EH (cell line): ENCODE measurements at places on chromosomes 5 and 9.
A peak's percentile ranks its signal among the peaks of the same experiment; 100 is the strongest.

DNA sequence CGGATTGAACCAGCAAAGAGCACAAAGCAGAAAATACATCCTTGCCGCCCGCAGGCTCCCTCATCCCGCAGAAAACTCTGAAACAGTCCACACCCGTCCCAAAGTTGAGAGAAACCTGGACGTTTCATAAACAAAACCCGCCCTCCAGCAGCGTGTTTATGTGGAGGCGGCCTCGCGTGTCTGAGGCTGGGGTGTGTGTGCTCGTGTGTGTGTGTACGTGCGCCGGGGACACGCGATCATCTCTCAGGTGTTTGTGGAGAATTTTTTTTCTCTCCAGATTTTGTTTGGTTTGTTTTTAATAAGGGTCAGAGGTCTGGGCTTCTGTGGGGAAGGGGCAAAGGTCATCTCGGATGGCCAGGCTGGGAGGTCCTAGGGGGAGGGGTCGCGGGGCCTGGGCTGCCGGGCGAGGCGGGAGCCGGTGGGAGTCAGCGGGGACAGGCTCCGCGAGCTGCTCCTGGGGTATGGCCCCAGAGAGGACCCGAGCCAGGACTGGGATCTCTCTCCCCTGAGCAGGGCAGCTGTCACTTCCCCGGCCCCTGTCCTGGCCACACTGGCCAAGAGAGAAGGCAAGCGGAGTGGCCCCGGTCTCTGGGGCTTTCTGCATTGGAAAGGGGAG lies 206.4 kb downstream of the C9orf50 start:
- DNase-seq: peak; percentile 53

- DNase-seq: peak; percentile 99
Measured at GRCh38 chr9:115591584-115591984, 473.6 kb upstream of the TNC start.

DNA sequence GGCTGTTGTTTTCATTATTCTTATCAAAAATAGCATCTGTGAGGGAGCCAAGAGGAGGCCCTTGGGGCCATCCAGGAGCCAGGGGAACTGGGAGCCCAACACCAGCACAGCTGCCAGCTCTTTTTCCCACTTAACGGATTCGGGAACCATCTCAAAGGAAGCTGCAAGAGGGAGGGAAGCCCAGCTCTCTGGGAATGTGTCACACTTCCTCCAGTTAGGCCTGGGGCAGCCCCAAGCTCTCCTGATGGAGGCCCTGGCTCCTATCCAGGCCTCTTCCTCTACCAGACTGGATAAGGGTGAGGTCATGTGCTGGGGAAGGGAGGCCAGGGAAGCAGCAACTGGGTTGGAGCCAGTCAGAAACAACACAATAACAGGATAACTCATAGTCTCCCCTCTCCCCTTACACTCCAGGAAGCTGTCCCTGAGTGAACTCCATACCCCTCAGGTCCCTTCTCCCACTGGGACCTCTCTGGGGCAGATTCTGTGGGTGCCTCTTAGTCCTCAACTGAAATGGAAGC lies 12.7 kb downstream of the CSF2 start:
- DNase-seq: peak; percentile 98

DNA sequence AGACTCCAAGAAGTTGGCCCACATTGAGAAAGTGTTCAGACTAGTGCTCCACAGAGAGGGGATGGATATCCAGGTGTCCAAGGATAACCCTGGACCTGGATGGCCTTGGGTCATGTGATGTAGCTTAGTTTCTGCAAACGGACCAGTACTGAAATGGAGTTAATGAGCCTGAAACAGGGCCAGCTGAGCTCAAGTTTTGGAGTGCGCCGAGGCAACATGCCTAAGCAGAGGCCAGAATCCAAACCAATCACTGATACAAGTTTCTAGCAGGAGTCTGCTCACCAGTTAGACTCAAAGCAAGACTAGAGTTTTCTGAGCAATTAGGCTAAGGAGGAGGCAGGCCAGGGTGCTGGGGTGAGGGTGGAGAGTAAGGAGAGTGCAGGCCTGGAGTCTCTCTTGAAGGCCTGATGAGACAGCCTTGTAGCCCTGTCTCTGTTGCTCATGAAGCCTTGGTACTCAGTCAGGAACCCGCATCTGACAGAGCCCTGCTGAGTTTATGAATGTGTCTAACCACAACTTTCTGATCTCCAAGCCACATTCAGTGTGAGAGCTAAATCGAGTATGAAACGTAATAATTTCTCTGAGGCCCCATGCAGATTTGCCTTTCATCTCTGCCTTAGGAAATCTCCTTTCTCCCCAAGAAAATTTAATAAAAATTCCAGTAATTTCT lies 68.9 kb upstream of the EQTN start:
- DNase-seq: no peak

DNA sequence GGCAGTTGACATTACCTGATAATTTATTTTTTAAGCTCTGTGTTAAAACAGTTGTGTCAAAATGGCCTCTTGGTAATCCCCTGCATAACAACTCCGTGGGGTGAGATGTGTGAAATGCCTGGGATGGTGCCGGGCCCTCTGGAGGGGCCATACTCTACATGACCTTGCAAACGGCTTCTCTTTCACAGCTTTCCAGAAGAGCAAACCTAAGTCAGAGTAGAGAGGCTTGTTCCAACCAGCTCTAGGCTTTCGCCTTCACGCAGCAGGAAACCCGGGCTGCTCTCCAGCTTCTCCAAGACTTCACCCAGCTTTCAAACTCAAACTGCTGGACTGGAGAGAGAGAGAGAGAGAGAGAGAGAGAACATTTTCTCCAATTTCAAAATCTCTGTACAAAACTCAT lies 120.1 kb downstream of the SNX18 start:
- no peak for DNase-seq

GRCh38 chr5:177301503-177302165 lies 1.9 kb downstream of the RAB24 start:
- DNase-seq: no peak

GRCh38 chr9:93052791-93053540 lies 5.5 kb upstream of the SUSD3 start:
- no peak for DNase-seq

DNA sequence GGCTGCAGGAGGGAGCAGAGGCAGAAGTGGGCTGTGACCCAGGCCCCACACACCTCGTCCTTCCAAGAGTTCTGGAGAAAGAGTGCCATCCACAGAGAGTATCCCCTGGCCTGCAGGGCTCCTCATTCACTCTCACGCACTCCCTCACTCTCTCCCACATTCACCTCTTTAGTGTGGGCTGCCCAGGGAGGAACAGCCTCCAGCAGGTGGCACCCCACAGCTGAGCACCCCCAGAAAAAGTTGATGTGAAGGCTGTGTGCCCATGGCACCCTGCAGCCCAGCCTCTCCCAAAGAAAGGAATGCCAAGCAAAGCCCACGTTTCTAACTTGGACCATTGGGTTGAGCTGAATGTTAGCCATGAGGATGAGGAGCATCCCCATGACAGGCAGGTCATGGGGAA lies 4.5 kb upstream of the SHC3 start:
- no peak for DNase-seq

DNA sequence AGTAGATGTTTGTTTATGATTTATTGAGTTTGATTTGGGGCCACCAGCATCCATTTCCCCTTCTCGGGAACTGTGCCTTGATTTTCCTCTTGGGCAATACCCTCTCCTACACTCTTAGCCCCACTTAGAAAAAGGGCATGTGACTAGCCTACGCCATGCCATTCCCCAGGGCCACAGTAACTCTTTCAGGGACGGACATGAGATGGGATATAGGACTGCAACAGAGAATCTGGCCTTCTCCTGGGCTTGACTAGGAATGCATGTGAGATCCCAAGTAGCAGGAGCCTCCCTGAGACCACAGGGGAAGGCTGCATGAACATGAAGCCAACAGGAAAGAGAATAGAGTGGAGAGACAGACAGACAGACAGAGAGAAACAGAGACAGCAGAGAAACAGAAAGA lies 30.7 kb upstream of the SPARC start:
- DNase-seq: peak; percentile 52

- no peak for DNase-seq
Measured at GRCh38 chr5:111695991-111696390, 61.0 kb downstream of the NREP start.

DNA sequence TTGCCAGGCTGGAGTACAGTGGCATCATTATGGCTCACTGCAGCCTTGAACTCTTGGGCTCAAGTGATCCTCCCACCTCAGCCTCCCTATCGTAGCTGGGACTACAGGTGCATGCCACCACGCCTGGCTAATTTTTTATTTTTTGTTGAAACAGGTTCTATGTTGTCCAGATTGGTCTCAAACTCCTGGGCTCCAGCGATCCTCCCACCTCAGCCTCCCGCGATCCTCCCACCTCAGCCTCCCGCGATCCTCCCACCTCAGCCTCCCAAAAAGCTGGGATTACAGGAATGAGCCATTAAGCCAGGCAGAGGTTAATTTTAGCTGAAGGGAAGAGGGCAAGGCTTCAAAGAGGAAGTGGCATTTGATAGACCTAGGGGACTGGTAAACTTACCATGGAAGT lies 32.8 kb upstream of the CCNB1 start:
- DNase-seq: no peak

- no peak for DNase-seq
Measured at GRCh38 chr5:56534102-56534829, 281.1 kb upstream of the MAP3K1 start.

GRCh38 chr9:132769906-132770769 lies 99.9 kb downstream of the GTF3C4 start:
- peak; percentile 76 for DNase-seq

DNA sequence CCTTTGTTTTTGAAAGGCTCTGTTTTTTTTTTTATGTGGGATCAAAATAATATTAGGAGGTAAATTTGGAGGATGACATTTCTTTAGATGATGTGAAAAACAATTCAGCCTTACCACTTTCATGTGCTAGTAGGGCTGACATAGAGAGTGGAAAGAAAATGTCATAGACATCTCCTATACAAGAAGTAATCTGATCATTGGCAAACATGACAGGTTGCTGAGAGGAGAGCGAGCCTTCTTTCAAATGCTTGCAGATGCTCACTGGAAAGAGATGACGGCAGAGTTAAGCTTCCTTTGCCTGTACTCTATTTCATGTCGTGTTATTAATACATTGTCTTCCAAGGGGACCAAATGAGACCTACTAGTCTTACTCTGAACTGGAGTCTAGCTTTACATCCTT lies 160.1 kb upstream of the DAP start:
- no peak for DNase-seq

DNA sequence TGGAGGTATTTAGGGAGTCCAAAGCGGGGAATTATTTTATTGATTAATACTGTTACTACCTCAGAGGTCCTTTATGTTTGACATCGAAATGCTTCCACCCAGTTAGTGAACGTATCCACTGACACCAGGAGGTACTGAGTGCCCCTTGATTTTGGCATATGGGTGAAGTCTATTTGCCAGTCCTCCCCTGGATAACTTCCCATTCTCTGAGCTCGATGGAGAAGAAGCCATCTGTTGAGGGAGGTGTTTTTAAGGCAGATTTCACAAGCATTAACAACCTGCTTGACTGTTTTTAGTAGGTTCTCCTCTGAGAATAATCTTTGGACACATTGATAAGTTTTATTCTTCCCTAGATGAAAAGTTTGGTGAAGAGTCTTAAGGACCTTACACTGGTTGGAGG lies 165.3 kb upstream of the NREP start:
- DNase-seq: no peak

GRCh38 chr9:86585422-86586143 lies 231.4 kb upstream of the TUT7 start:
- DNase-seq: no peak

DNA sequence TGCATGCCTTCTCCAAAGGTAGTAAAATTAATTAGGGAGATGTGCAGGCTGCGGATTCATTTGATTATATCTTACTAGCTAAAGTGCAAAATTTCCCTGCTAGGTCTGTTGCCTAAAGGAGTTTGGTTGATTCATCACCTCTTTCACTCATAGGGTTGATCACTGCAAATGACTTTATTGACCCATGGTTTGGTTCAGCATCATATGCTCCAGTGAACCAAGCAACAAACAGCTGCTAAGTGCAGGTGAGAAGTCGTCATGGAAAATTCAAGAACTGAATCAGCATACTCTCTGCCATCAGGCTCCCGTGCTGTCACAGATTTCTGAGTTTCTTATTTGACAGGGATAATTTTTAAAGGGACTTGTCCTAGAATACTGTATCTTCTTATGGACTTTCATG lies 571.8 kb upstream of the CDH18 start:
- DNase-seq: no peak

GRCh38 chr5:147404706-147405105 lies 105.2 kb downstream of the DPYSL3 start:
- no peak for DNase-seq

GRCh38 chr5:151107738-151108520 lies 27.1 kb upstream of the TNIP1 start:
- peak; percentile 59 for DNase-seq

DNA sequence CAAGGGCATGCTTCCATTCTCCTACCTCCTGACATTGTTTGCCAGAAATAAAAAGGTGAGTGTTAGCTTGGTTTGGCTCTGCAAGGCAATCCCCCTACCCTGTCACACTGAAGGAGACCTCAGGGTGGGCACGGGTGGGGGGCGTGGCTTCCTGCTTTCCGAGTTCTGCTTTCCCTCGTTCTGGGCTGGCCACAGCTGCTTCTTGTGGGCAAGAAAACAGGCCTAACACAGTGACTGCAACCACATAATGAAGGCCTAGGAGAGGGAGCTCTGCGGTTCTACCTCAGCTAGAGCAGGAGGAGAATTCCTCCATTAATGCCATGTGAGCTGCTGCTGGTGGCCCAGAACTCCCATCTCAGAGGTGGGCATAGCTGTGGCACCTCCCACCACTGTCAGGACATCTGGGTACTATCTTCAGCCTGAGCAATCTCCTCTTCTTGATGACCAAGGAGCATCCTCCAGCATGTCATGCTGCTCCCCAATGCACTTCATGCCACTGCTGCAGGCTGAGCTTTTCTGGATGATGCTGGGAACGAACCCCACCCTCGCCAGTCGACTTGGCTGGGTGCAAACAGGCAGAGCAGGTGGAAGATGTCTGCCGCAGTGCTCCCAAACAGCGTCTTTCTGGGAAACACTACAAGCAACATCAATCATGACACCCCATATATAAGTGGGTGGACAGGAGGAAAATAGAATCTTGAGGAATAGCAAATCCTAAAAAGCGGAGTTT lies 139.5 kb upstream of the RAPGEF1 start:
- DNase-seq: no peak

GRCh38 chr9:111833941-111834340 lies 39.2 kb upstream of the SHOC1 start:
- DNase-seq: peak; percentile 59
